ENCODE measurements at places on chromosomes 1 and 21.

- DNase-seq: no peak
These were observed 18.8 kb downstream of the SLC1A7 start for GRCh38 chr1:53123453-53124140.

DNA sequence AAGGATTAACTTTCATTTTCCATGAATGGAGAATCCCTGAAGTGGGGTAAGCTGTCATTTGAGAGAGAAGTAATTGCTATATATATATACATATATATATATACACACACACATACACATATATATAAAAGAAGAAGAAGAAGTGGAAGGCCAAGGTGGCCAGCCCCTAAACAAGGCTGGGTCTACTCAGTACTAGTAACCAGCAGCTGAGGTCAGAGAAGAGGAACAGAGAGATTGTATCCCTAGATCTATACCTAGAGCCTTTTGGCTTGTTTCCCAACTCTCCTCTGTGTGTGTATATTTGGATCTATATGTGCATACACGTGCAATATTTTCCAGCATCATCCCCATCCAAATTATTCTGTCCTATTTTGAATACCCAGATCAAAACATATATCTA is 5.2 kb downstream of the TNFSF4 start:
- no peak for DNase-seq

DNA sequence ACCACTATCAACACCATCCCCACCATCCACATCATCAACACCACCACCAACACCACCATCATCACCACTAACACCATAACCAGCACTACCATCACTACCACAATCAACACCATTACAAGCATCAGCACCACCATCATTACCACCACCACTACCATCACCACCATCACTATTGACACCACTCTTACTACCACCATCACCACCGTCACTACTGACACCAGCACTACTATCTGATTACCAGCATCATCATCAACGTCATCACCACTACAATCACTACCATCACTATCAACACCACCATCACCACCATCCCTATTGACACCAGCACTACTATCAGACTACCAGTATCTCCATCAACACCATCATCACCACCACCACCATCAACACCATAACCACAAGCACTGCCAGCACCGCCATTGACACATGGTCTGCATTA is 106.1 kb upstream of the RUNX3 start:
- peak; percentile 26 for DNase-seq

GRCh38 chr1:46289976-46290375 is 13.4 kb downstream of the LRRC41 start:
- DNase-seq: no peak

DNA sequence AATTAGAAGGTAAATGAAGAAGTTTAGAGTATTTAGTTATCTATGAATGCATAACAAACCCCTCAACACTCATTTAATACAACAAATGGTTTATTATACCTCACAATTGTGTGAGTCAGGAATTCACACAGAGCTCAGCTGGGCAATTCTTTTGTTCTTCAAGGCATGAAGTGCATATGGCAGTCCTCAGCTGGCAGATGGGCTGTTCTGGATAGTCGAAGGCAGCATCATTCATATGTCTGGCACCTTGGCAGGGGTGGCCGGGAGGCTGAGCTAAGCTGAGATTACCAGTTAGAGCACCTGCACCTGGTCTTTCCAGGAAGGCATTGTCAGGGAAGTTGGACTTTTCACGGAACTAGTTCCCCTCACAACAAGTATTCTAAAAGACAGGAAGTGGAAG is 286.2 kb upstream of the DUSP10 start:
- no peak for DNase-seq

GRCh38 chr1:159211331-159212136 is 6.9 kb downstream of the ACKR1 start:
- peak; percentile 39 for DNase-seq
